Activated CD4-positive, alpha-beta T cell treated with anti-CD3 and anti-CD28 coated beads for 36 hours (primary cell): ENCODE measurements at places on chromosomes 2 and 18. TPM values are rescaled to one million over a fixed set of nuclear protein-coding genes. Genes with fewer than 3 reads are reported as not detected.

- DNase-seq = no peak
Observed at GRCh38 chr2:20490300-20491181, 43.7 kb downstream of the RHOB start.

DNA sequence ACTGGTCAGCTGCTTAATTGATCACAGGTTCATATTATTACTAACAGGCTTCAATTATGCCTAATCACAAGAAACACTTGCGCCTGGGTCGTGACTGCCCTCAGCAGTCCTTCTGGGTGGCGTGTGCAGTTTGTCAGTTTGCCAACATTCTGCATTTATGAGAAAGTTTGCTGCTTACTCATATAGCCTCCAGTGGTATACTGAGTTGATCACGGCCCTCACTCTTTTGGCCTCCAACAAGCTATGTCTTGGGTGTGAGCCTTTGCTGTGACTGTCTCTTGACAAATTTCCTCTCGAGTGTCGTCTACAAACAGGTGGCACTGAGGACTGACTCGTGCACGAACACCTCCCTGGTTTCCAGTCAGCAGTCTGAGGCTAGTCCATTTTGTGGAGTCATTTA is 27.3 kb downstream of the DCDC2C start:
- DNase-seq = no peak

GRCh38 chr2:91839904-91840868 is 3031.0 kb upstream of the TEKT4 start:
- no peak for DNase-seq

DYNAP gene
- total RNA-seq = not detected

DNA sequence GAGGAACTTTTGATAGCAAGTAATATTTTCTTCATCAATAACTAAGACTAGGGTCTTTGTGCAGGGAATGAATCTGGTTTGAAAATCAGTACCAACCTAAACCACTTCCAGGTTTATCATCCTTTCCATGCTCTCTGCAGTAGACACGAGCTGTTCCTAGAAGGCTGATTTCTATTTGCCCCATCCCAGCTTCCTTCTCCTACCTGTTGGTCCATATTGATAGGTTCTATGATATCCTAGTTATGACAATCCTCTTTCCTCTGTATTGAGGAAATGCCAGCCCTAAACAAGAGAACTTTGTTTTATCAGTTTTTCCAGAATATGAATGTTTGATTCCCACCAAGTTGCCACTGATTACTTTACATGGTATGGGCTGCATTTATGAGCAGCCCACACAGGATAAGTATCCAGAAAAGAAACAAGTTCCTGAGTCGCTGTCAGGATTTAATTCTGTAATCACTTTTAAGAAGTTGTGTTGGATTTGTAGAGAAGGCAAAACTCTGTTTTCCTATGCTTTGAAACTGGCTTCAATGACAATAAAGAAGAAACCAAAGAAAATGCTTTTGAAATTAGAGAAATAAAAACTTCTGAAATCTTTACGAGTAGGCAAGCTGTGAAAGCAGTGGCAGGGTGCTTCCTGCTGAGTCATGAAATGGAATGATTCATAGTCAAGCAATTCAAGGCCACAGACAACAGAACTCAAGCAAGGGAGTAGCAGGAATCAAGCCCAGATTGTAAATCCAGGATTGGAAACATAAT is 37.3 kb upstream of the TANK start:
- peak; percentile 61 for DNase-seq

- no peak for DNase-seq
Observed at GRCh38 chr2:73972846-73973245, 11.9 kb upstream of the TET3 start.

- peak; percentile 51 for DNase-seq
Observed at GRCh38 chr2:147327613-147328012, 517.2 kb upstream of the ACVR2A start.

ZNF521 gene
- not detected for total RNA-seq

TUBB6 gene
- total RNA-seq = 7.2 TPM

CFAP65 gene
- not detected for total RNA-seq

KCNF1 gene
- not detected for total RNA-seq

DNA sequence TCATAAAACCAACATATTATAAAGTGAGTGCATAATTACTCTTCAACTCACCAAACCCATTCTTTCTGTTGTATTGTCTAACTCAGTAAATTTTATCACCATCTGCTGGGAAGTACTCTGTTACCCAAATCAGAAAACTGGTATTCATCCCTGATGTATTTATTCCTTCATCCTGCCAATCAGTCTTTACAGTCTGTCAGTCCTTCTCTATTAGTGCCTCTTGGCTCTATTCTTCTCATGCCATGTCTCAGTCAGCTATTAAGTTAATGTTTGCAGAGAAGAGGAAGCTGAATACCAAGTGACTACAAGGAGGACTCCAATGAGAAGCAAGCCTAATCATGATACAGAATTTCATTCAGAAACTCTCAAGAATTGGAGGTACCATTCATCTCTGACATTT is 631.2 kb downstream of the CPS1 start:
- no peak for DNase-seq

DNA sequence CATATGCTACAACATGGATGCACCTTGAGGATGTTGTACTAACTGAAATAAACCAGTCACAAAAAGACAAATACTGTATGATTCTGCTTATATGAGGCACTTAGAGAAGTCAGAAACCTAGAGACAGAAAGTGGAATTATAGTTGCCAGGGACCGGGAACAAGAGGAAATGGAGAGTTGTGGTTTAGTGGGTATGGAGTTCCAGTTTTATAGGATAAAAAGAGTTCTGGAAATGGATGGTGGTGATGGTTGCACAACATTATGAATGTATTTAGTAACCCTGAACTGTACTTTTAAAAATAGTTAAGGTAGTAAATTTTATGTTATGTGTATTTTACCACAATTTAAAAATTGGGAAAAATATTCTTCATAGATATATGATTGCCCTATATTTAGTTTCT is 97.7 kb downstream of the DPP4 start:
- no peak for DNase-seq

- no peak for DNase-seq
Observed at GRCh38 chr2:121092095-121092494, 192.9 kb downstream of the TFCP2L1 start.

DNA sequence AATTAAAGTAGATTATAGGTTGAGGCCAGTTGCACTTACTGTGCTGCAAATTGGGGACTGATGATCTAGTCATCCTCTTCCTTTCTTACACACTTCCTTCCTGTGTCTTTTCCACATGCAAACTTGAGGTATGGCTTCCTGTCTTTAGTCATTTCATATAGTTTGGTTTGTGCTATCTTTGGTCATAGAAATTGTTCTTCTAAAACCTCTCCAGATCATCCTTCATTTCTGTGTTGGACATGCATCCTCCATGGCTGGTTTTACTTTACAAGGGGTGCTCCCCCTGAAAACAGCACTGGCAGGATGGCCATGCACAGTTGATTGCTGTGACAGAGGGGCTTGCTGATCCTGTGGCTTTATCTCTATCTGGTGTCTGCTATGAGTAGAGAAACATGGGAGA is 36.5 kb downstream of the MGAT5 start:
- peak; percentile 22 for DNase-seq

ADD2 gene
- total RNA-seq = 26.9 TPM

DNA sequence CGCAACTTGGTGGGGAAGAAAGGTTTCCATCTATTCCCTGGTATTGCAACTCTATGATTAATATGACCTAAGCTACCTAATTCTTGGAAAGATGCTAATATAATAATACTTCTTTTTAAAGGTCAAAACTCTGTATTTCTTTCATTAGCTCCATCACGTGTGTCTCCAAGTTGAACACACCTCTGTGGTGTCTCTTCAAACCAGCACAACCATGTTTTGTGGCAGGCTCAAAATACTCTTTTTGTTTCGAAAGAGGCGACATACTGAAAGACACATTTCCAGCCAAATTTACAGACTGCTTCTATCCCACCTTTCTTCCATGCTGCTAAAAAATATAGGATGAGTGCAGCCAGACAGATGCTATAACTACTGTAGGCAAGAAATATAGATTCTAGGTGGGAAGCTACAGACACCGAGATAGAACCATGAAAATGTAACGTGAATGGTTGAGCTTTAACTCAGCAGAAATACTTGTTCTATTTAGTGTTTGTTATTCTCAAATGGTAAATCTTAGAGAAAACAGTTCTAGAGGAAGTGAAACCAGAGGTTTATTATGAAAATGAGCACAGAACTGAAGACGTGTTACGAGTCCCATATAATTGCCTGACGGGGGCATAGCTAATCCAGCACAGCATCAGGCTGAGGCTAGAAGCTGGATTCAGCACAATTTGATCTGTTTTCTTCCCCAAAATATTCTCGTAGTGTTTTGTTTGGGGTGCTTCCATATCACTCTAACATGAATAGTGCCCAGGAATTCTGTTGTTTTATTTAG is 991.5 kb upstream of the FANCL start:
- no peak for DNase-seq

- DNase-seq = no peak
Observed at GRCh38 chr2:121211251-121211650, 73.8 kb downstream of the TFCP2L1 start.

GRCh38 chr2:102436323-102436722 is 13.4 kb downstream of the IL18RAP start:
- peak; percentile 38 for DNase-seq
